ENCODE measurements at places on chromosomes 7 and 10.

DNA sequence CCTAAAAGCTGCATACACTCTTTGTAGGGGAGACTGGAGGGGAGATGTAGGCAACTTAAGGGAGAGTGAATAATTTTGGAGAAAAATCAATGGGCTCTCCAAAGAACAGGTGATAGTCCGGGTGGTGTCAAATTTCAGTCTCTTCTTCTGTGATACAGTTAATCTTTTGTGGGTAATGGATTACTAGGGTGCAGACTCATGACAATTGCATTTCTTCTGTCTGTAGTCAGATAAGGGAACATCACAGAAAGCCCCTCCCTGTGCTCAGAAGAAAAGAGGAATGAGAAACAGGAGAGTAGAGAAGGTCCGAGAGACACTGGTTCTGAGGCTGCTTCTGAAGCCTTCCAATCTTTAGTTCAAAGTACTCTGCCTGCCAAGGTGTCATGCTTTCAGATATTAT is 1140.7 kb upstream of the LRRN3 start:
- DNase-seq = no peak

GRCh38 chr7:151113344-151114150 is 27.3 kb downstream of the AGAP3 start:
- no peak for DNase-seq

DNA sequence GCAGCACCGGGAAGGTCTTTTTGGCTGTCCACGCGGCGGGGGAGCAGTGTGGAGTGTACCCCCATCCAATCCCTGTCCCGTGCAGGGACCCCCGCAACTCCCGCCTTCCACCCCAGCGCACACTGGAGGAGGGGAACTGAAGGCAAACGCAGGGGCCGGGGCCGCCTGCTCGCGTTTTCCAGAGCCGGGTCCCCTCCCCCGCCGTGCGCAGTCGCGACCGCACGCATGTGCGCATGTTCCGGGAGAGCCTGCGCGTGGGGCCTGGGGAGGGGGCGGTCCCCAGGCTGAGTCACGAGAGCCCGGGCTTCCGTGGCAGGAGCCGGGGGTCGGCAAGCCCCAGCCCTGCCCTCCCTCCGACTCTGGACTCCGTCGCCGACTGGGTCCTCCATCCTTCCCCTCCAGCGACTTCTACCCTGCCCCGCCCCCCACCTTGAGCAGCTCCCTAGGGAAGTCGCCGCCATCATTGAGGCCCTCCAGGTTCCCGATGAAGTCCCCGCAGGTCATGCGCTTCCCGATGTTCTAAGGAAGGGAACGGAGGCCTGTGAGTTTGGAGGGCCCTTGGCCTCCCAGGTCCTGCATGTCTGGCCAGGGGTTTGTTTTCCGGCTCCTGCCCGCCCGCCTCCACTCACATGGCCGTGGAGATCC is 8.0 kb downstream of the PSD start:
- no peak for DNase-seq

DNA sequence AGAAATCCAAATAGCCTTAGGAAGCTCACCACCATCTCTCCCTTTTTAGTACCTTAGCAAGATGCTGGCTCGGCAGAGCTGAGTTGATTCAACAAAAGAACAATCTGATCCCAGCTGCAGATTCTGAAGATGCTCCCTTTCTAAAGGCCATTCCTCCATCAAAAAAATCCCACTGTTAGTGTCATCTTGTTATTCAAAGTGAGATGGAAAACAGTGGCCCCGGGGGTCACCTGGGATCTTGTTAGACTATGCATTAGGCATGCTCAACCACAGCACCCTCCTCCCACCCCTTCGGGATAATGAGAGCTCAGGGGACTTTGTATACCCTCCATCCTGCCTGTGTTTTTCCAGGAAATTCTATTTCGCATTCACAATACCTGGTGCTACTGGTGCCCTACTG is 2.4 kb downstream of the NCAPG2 start:
- DNase-seq = no peak

GRCh38 chr10:89373916-89374711 is 3.7 kb upstream of the IFIT1B start:
- no peak for DNase-seq

GRCh38 chr10:16984242-16984641 is 145.4 kb downstream of the CUBN start:
- DNase-seq = no peak

DNA sequence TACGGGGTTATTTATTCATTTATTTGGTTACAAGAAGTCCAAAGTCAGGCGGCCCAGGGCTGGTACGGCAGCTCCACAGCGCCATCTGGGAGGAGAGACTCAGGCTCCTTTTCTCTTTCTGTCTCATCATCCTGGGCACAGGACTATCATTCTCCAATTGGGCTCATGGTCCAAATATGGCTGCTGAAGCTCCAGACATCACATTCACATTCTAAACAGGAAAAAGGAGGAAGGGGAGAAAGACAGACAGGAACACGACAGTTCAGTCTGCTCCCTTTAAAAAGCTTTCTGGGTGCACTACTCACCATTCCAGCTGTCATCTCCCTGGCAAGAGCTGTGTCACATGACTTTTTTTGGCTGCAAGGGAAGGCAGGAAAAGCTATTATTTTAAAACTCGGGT is 74.4 kb upstream of the PDZD8 start:
- no peak for DNase-seq

DNA sequence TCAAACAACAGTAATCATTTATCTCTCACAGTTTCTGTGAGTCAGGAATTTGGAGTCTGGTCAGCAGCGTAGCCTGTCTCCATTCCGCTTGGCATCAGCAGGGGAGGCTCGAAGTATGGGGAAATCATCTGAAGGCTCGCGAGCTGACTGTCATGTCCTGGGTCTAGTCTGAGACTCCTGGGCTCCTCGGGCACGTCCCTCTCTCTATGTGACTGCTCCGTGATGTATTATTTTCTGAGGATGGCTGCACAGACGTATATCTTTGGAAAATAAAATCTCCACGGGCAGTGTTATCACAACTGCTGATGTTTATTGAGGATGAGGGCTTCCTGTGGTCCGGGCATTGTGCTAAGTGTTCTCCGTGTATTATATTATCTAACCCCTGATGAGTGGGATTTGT is 23.3 kb upstream of the PCGF5 start:
- DNase-seq = no peak

DNA sequence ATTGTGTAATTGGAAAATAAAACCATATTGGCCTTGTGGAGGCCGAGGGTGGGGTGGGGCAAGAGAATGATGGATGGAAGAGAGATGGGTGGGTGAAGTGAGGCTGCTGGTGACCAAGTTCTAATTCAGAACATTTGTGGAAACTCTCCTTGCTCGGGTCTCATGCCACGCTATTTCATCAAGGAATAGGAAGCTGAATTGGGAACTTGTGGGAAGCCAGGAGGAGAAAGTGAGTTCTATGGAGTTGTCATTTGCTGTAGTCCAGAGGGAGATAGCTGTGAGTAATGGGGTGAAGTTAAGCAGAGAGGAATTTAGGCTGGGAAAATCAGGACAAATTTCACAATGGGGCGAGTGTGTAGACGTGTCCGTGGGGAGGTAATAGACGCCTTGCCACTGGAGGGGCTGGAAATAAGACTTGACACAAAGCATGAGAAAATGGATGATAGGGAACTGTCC is 339.2 kb downstream of the LRMDA start:
- DNase-seq = no peak

DNA sequence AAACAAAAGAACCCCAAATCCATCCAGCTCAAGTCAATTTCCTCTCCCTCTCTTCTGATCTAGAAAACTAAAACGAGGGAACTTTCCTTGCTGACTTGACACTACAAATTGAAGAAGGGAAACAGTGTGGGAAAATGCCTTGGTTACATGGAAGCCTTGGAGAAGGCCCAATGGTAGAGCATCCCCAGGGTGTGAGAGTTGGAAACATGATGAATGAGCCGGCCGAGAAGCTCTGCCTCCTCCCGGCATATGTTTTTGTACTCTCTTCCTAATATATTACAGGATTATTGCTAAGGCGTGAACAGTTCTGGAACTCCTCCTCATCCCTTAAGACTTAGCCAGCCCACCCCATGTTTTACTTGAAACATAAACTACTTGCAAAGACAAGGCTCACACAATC is 618.2 kb upstream of the MGMT start:
- no peak for DNase-seq

Data from effector CD4-positive, alpha-beta T cell (primary cell).